ENCODE measurements at places on chromosomes 16 and 17.

- DNase-seq, result peak; percentile 52
These were observed 55.4 kb downstream of the COPRS start for GRCh38 chr17:31803494-31804213.

- peak; percentile 77 for DNase-seq
These were observed at the start of gene RAB11FIP3 for GRCh38 chr16:425082-425718. RAB11FIP3 (plus strand) TSS chr16:425649; CDS start chr16:426007, 358 bp downstream.

DNA sequence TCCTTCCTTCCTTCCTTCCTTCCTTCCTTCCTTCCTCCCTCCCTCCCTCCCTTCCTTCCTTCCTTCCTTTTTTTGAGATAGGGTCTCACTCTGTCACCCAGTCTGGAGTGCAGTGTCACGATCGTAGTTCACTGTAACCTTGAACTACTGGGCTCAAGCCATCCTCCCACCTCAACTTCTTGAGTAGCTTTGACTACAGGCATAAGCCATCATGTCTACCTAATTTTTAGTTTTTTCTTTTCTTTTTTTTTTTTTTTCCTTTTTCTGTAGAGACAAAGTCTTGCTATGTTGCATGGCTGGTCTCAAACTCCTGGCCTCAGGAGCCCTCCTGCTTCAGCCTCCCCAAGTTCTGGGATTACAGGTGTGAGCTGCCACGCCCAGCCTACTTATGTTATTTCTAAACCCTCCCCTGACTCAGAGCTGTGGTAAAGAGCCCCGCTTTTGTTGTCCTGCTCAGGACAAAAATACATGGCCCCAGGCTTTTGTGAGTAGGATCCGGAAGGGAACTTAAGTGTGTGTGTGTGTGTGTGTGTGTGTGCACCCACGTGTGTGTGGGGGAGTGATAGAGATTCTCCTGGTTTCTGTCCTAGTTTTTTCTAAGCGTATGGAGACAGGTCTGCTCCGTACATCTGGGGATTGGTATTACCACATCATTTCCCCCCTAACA is 67.1 kb downstream of the PRKCB start:
- no peak for DNase-seq

- peak; percentile 70 for DNase-seq
These were observed 24.2 kb downstream of the ZNF652 start for GRCh38 chr17:49337884-49338283.
